ENCODE measurements at places on chromosomes 1 and 21.

- DNase-seq: no peak
These were observed 36.8 kb downstream of the CDC7 start for GRCh38 chr1:91537281-91537986.

- DNase-seq: no peak
These were observed 44.1 kb downstream of the NPHP4 start for GRCh38 chr1:5947978-5948680.

- DNase-seq: no peak
These were observed 522 bp downstream of the TEX35 start for GRCh38 chr1:178513278-178513983.

DNA sequence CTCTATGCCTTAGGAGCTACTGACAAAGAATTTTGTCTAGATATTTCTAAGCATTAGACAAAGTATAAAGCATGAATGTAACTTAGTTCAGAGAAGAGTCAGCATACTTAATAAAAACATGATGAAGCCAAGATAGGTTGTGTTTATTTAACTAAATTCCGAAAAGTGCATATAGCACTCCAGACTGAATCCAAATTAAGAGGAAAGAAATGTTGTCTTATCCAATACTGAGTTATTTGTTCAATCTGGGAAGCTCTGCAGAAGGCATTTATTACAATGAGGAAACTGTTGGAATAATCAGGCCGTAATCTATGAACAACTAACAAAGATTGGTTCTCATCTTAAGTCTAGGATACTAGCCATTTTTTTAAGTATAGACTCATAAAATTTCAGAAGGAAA, 100.2 kb downstream of the TNFSF18 start:
- no peak for DNase-seq

DNA sequence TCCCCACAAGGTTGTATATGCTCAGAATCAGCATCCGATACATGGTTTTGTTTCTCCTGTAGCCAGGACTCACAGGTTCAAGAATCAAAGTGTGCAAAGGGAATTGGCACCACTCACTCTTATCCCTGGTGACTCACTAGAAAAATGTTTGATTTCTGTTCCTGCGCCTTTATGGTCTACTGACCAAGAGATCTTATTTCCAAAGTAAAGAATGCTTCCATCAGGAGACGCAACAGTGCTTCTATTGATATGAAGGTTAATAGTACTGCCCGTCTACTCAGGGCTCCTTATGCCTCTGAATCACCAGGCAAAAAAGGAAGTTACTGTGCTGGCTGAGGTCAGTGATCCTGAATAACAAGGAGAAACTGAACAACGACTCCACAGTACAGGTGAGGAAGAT, 1392.0 kb upstream of the PRMT6 start:
- no peak for DNase-seq

- no peak for DNase-seq
These were observed 374.9 kb upstream of the PTBP2 start for GRCh38 chr1:96346719-96347118.

DNA sequence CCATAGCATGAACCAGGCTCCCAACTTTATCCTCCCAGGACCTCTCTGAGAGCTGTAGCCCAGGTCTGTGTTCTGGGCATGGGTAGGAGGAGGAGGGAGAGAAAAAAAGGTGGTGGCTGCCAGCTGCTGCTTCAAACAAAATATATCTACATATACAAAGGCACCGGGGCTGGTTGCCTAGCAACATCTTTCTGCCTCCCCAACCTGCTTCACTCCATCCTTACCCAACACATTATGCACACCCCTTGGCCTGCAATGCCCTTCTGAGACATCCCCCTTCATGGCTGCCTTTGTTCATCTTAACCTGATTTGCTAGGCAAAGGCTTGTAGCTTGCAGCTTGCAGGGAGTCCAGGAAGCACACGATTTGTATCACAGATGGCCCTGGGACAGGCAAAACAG, 27.2 kb upstream of the ATP1A1 start:
- DNase-seq: no peak

DNA sequence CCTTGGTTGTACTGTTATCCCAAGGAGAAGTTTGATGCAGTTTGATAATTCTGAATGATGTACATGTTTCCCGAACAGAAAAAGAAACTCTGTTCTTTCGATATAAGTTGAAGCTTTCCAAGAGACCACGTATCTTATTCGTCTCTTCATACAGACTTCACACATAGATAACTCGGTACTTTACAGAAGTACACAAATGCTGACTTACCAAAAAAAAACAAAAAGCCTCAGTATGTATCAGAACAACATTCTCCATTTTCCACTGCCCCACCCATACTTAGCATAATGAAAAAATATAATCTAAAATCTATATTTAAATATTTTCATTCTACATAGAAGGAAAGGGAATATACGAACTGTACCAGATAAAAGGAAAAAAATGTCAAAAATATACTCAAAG, 2.2 kb downstream of the FOXJ3 start:
- DNase-seq: no peak

GRCh38 chr1:180080439-180080838, 74.2 kb upstream of the QSOX1 start:
- DNase-seq: no peak

DNA sequence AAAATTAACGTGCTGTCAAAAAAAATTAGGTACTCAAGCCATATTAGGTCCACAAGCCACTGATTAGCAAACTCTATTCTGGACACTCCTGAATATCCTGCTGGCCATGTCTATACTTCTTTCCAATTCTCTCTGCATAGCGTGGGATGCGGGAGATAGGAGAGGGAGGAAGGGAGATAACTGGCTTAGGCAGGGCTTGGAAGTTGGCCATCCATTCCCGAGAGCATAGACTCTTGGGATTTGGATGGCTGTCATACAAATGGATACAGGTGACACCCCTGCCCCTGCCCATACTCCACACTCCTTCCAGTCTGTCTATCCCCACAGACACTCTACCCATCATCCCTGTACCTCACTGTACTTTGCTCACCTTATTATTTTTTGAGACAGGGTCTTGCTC, 2.3 kb upstream of the PRELP start:
- no peak for DNase-seq

- no peak for DNase-seq
These were observed 131.9 kb upstream of the CSF3R start for GRCh38 chr1:36614571-36614970.

GRCh38 chr1:61089338-61089737, 7.0 kb downstream of the NFIA start:
- no peak for DNase-seq

- DNase-seq: peak; percentile 54
These were observed 159.2 kb downstream of the RUNX1 start for GRCh38 chr21:34889676-34890469.

- no peak for DNase-seq
These were observed 110.4 kb downstream of the TNFSF18 start for GRCh38 chr1:172940174-172940855.

- DNase-seq: no peak
These were observed 14.2 kb upstream of the GNG12 start for GRCh38 chr1:67847466-67847865.

- DNase-seq: no peak
These were observed 10.6 kb downstream of the RGSL1 start for GRCh38 chr1:182460550-182460951.

GRCh38 chr1:18099026-18099425, 8.6 kb upstream of the IGSF21 start:
- DNase-seq: no peak

DNA sequence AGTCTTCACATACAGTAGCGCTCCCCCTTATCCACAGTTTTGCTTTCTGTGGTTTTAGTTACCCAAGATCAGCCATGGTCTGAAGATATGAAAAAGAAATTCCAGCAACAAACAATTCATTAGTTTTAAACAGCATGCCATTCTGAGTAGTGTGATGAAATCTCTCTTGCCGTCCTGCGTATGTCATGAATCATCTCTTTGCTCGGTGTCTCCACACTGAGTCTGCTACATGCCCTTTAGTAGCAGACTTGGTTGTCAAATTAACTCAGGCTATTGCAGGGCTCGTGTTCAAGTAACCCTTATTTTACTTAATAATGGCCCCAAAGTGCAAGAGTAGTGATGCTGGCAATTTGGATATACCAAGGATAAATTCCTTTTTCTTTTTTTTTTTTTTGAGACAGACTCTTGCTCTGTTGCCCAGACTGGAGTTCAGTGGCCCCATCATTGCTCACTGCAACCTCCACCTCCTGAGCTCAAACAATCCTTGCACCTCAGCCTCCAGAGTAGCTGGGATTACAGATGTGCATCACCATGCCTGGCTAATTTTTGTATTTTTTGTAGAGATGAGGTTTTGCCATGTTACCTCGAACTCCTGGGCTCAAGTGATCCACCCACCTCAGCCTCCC, 22.6 kb downstream of the PHACTR4 start:
- no peak for DNase-seq

- DNase-seq: no peak
These were observed 197.6 kb downstream of the BACH1 start for GRCh38 chr21:29496337-29496736.

DNA sequence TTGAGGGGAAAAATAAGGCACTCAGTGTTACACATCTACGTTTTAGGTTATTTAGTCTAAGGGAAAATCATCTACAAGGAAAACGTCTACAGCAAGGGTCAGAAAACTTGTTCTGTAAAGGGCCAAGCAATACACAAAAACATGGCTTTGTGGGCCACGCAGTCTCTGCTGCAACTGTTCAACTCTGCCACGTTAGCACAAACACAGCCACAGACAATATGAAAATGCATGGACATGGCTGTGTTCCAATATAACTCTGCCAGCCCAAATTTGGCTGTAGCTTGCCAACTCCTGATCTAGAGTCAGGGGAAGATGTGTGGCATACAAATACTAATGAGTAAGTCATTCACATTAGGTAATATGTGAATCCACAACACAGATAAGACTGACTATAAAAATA, 40.7 kb downstream of the COA6 start:
- DNase-seq: no peak

- DNase-seq: no peak
These were observed 87.7 kb upstream of the ACTRT2 start for GRCh38 chr1:2933431-2934155.

DNA sequence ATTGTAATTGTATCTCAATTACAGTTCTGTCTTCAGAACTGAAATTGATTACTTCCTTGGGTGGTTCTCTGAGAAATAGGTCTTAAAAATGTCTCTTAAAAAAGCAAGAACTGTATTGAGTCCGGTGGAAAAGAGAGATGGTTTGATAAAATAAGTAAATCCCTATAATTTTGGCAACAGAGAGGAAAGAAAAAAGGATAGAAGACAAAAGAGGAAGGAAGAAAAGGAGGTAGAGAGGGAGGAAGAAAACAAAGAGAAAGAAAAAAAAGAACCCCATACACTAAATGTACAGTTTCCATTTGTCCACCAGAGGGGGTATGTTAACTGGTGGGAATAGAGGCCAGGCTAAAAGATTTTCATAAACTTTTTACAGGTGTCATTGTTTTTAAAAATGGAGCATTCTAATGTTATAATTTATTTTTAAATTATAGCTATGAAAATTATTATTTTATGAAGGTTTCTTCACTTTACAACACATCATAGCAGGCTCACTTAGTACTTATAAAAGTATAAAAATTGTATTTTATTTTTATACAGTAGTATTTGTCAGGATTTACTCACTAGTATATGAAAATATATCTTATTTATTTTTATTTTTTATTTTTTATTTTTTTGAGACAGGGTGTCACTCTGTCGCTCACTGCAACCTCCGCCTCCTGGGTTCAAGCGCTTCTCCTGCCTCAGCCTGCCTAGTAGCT, 2.1 kb upstream of the UBE2T start:
- DNase-seq: peak; percentile 80

DNA sequence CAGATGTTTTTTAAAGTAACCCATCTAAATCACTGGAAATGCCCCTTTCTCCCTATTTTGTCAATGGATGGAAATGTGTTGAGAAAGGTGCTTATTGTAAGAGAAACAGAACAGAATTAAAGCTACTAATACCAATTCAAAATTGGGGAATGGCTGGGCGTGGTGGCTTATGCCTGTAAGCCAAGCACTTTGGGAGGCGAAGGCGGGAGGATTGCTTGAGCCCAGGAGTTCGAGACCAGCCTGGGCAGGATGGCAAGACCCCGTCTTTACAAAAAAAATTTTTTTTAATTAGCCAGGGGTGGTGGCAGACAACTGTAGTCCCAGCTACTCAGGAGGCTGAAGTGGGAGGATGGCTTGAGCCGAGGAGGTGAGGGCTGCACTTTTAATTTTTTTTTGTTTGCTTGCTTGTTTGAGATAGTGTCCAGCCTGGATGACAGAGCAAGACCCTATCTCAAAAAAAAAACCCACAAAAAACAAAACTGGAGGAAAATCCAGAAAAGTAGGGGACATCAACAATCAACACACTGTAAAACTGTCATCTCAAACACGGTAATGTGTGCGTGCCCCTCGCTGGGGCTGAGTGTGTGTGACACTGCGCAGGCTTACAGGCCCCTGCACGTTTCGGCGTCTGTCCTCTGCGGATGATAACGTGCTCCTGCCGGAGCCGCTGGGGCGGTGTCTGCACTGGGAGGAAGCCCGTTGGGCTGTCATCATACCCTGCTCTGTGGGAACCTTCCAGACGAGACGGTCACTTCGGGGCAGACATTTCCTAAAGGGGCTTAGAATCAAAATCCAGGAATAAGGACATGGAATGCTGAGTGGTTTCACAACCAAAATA, 11.6 kb upstream of the POFUT2 start:
- no peak for DNase-seq

GRCh38 chr1:239682960-239683359, 296.6 kb downstream of the CHRM3 start:
- peak; percentile 40 for DNase-seq

- DNase-seq: no peak
These were observed 518.2 kb downstream of the ADGRL2 start for GRCh38 chr1:82318921-82319320.

- no peak for DNase-seq
These were observed 30.2 kb downstream of the ZZZ3 start for GRCh38 chr1:77652268-77652667.

- DNase-seq: no peak
These were observed 144.6 kb upstream of the COL6A1 start for GRCh38 chr21:45836694-45837670.

GRCh38 chr1:181813266-181813665, 248.2 kb downstream of the ZNF648 start:
- DNase-seq: no peak

DNA sequence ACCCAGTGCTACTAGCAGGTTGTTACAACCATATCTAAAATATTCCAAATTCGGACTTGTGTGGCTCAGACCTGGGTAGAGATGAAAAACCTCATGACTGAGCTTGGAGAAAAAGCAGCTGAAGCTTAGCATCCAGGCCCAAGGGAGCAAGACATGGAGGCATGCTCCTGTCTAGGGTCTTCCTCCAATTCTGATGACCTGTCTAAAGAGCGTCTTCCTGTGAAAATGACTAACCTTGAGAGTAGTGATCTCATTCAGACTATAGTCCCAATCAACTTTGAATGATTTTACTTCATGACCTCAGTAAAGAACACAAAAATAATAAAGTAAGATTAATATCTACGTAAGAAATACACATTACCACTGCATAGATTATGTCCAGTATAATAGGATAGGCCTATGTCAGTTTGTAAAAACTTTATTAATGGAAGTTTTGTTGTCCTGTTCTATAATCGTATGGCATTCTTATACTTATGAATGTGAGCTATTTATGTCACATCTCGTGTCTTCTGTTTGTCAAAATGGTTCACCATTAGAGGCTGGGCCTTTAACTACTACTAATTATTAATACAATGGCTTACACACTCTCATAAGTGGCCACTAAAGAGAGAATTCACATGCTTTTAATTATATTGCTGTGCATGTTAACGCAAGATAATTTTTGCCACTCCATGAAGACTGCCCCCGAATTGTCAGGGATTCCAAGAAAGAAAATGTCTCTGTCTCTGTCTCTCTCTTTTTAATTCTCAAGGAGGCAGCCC, 201.3 kb downstream of the NCAM2 start:
- no peak for DNase-seq

GRCh38 chr1:113281550-113281949, 108.8 kb upstream of the MAGI3 start:
- no peak for DNase-seq

GRCh38 chr1:83697220-83697619, 301.7 kb downstream of the TTLL7 start:
- DNase-seq: no peak

Data from NCI-H2081 (cell line).